Activated CD4-positive, alpha-beta T cell treated with anti-CD3 and anti-CD28 coated beads, Interleukin-2, Interleukin-4, amounts not matched to agents 100 ng/mL and 50 ng/mL, durations not matched to agents 16 hours and 8 hours (primary cell): ENCODE measurements at places on chromosomes 16 and 17.

- no peak for DNase-seq
Measured at GRCh38 chr17:72927146-72927545, 165.3 kb downstream of the SLC39A11 start.

DNA sequence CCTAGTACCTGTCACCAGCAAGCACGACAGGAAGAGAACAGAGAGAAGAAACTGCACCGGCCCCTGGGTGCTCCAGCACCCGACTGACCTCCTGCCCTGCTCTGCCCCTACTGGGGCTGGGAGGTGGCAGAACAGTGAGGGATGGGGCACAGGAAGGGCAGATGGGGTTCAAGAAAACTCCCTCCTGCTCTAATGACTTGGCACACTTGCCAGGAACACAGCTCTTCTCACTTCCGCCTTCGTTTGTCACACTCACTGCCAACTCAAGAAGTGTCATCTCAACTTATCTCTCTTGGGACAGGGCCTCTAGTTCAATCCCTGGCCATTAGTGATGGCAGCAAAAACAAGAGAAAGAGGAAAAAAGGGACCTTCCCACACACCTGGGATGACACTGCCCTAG, 42.7 kb upstream of the ICAM2 start:
- DNase-seq = peak; percentile 33

GRCh38 chr16:75660321-75660720, 12.7 kb downstream of the TERF2IP start:
- DNase-seq = no peak

DNA sequence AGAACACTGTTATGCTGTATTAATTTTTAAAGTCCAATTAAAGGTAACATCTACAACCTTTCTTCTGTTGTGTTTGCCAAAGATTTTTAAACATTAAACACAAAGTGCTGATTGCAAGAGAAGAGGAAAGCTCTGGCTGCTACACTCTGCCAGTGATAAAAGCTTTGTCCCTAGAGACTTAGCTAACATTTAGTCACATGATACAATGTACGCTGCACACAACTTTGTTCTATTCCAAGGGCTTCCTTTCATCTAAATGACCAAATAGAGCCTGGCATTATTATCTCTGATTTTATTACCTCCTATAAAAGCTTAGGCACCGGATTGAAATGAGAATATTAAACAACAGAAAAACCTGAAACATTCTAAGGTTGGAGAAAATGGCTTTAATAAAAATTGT, 388.7 kb upstream of the PMFBP1 start:
- DNase-seq = no peak

- no peak for DNase-seq
Measured at GRCh38 chr16:83978401-83978904, 10.4 kb downstream of the NECAB2 start.

GRCh38 chr16:8194794-8195193, 395.5 kb downstream of the TMEM114 start:
- no peak for DNase-seq

DNA sequence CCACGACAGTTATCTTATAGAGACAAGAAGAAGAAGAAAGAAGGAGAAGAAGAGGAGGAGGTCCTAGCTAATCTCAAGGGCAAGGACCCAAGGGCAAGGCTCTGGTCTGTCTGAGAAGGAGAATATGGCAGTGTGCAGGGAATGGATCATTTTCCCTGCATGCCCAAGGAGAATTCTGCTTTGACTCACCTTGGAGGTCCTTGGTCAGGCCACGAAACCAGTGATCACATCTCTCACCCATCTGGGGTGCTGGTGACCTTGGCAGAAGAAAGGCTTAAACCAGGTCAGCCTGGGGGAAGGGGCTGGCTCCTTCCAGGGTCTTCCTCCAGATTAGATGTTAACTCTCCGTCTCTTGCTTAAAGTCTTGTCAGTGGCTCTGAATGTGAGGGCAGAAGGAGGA, 1.6 kb upstream of the FMNL1 start:
- no peak for DNase-seq
